ENCODE measurements at places on chromosomes 6 and 20. TPM values are rescaled to one million over a fixed set of nuclear protein-coding genes. Genes with fewer than 3 reads are reported as not detected.

The AIG1 gene
- 26.0 TPM for total RNA-seq

The TCEA2 gene
- 46.8 TPM for total RNA-seq

The NTSR1 gene
- 0.07 TPM for total RNA-seq

The ADAT2 gene
- total RNA-seq, result 4.3 TPM
